ENCODE measurements at places on chromosomes 3 and 15.

- no peak for DNase-seq
Measured at GRCh38 chr3:5332270-5332956, 144.9 kb downstream of the EDEM1 start.

GRCh38 chr15:49045751-49046219 lies 461 bp downstream of the SECISBP2L start:
- DNase-seq, result peak; percentile 27

DNA sequence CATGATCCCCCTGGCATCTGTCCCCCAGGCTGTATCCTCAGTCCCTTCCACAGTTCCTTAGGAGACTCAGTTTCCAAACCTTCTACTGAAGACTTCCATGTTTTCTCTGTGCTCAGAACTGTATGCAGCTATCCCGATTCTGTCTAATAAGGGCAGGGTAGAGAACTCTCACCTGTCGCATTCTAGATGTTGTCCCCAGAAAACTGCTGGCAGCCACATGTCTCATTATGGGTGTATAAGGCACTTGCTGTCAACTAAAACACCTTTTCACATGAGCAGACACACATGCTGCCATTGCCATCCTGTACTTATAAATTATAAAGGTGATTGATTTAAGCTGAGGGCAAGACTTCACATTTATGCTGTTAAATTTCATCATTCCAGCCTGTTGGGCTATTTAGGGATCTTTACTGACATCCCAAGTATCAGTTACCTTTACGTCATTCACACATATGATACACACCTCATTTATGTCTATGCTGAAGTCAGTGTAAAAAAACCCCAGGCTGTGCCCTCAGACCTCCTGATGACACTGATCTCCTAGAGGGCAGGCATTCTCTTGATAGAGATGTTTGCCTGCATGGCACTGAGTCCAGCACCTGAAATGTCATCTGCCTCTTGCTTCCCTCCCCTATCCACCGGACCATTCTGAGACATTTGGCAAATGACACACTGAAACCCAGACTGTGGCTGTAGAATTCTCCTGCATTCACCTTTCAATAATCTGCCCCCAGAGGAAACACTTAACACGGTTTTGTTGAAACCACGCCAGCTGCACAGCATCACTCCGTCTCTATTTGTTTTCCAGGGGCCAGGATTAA lies 35.8 kb downstream of the BTD start:
- no peak for DNase-seq

- DNase-seq, result no peak
Measured at GRCh38 chr15:80639168-80639555, 55.9 kb upstream of the ABHD17C start.

- no peak for DNase-seq
Measured at GRCh38 chr3:24683633-24684384, 189.2 kb upstream of the THRB start.

- no peak for DNase-seq
Measured at GRCh38 chr3:175851541-175851940, 992.4 kb downstream of the NAALADL2 start.

DNA sequence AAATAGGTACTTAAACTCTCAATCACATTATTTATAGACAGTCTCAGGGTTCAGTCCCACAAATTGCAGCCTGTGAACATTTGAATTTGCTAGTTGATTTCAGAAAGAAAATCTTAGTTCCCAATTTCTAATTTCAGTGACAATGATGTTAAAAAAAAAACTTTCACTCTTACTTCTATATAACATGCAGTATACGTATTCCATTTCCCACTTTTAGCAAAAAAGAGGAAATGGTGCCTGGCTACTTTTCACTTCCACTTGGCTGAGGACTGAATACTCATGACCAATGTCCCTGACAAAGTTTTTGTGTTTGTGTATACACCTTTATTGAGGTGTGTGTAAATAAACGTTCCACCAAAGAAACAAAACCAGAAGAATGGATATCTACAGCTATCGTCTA lies 32.1 kb upstream of the XCR1 start:
- DNase-seq, result no peak

GRCh38 chr15:65054333-65055200 lies 9.4 kb downstream of the SLC51B start:
- peak; percentile 53 for DNase-seq

GRCh38 chr3:21509731-21510470 lies 241.1 kb downstream of the ZNF385D start:
- DNase-seq, result no peak

DNA sequence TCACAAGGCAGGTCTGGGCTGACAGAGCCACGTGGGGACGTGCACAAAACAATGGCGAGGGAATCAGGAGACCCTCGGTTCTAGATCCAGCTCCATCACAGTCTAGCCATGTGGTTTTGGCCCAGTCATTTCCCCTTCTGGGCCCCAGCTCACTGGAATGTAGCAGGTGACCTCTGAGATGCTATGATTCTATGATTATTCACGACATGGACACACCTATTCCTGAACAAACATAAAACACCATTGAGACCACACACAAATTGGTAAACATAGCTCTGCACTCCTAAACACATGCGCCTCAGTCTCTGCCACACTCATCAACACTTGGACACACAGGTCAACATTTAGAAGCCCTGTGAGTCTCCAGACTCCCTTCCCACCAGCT lies 9.0 kb downstream of the IGDCC4 start:
- no peak for DNase-seq

GRCh38 chr15:25689592-25689991 lies 173.5 kb downstream of the ATP10A start:
- DNase-seq, result no peak

DNA sequence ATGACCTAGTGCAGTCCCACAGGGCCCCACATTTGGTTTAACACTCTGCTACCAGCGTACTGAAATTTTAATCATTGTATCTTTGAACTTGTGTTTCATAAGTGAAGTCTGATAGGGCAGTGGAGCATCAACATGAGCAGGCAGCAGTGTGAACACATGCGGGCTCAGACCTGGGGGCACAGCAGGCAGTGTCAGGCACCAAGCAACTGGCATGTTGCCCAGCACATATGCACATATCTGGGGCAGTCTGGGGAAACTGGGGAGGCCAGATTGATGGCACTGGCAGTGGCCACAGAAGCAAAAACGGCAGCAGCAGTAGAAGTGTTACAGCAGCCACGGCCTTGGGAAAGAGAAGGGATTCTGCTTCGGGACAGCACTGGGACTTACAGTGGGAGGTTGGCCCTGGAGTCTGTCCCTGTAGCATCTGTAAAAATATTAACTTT lies 353.9 kb upstream of the KCNMB2 start:
- no peak for DNase-seq

DNA sequence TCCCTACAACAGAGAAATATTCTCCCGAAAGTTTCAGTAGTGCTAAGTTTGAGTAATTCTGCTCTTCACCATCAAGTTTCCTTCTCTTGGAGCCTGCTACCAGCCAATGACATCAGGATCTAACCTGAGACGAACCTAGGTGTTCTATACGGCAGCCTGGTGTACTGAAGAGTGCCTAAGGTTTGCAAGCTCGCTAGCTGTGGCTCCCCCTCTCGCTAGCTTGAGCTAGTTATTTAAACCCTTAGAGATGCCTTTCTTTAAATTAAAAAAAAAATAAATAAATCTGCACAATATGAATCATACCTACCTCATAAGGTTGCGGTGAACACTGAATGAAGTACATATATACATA lies 1.4 kb upstream of the COL8A1 start:
- no peak for DNase-seq

- DNase-seq, result no peak
Measured at GRCh38 chr3:112651516-112651915, 10.6 kb upstream of the CCDC80 start.

DNA sequence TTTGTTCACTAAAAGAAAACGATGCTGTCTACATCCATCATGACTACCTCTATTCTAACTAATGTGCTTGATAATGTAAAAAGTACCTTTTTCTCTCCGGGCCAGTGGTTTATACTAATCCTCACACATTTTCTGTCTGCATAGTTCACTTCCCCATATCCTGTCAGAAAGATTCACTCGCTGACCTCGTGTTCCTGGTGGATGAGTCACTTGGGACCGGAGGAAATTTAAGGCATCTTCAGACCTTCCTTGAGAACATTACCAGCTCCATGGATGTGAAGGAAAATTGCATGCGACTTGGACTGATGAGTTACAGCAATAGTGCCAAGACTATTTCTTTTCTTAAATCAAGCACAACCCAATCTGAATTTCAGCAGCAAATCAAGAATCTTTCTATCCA lies 33.8 kb downstream of the COL6A5 start:
- no peak for DNase-seq

DNA sequence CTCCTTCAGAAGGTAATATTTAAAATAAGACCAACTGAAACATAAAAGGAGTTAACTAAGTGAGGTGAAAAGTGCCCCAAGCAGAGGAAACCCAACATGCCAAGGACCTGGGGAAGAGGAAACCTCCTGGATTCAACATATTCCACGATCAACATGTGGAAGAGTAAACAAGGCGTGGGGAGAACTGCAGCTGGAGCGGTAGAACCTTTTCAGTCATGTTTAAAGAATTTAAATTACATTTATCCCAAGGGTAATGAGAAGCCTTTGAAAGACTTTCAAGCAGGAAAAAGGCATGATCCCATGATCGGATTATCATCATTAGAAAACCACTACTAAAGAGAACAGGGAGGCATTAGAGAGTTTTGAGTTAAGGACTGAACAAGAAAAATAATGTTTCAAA lies 330.7 kb downstream of the FHIT start:
- no peak for DNase-seq

DNA sequence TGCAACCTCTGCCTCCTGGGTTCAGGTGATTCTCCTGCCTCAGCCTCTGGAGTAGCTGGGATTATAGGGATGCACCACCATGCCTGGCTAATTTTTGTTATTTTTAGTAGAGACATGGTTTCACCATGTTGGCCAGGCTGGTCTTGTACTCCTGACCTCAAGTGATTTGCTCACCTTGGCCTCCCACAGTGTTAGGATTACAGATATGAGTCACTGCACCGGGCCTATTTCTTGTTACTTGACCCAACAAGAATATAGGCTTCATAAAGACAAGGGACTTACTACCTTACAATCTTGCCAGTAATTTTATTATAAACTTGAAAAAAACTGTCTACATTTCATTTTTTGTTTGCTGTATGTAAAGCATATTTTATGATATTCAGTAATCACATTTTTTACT lies 21.4 kb upstream of the ZBTB47 start:
- no peak for DNase-seq

DNA sequence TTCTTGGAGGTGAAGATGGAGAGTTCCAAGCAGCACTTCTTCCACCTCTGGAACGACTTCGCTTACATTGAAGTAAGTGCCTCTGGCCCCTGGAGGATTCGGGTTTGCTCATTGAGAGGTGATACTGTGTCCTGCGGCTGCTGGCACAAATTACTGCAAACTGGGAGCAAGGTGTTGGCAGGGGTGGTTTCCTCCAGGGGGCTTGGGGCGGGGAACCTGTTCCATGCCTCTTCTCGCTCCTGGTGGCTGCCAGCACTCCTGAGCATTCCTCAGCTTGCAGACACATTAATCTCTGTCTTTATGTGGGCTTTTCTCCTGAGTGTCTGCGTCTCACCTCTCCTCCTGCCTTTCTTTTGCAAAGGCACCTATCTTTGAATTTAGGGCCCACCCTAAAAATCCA lies 47.4 kb downstream of the MESD start:
- DNase-seq, result no peak

GRCh38 chr3:47006145-47006651 lies 26.7 kb downstream of the NBEAL2 start:
- DNase-seq, result no peak

DNA sequence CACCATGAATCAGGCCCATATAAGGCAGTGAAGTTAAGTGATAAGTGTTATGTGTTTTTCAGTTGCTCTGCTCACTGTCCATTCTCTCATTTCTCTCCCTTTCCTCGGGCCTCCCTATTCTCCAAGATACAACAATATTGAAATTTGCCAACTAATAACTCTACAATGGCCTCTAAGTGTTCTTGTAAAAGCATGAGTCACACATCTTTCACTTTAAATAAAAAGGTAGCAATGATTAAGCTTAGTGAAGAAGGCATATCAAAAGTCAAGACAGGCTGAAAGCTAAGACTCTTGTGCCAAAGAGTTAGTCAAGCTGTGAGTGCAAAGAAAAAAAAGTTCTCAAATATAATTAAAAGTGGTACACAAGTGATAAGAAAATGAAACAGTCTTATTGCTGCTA lies 675.4 kb downstream of the OTOL1 start:
- no peak for DNase-seq

GRCh38 chr3:3586843-3587646 lies 212.2 kb upstream of the LRRN1 start:
- no peak for DNase-seq

DNA sequence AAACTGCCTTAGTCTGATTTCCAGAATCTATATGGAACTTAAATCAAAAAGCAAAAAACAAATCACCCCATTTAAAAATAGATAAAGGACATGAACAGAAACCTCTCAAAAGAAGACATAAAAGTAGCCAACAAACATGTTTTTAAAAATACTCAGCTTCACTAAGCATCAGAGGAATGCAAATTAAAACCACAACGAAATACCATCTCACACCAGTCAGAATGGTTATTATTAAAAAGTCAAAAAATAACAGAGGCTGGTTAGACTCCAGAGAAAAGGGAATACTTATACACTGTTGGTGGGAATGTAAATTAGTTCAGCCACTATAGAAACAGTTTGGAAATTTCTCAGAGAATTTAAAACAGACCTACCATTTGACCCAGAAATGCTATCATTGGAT lies 367.9 kb downstream of the ZIC4 start:
- DNase-seq, result no peak

- no peak for DNase-seq
Measured at GRCh38 chr15:71549697-71550096, 260.7 kb upstream of the NR2E3 start.

- DNase-seq, result no peak
Measured at GRCh38 chr3:196227121-196227561, 10.8 kb downstream of the SLC51A start.

DNA sequence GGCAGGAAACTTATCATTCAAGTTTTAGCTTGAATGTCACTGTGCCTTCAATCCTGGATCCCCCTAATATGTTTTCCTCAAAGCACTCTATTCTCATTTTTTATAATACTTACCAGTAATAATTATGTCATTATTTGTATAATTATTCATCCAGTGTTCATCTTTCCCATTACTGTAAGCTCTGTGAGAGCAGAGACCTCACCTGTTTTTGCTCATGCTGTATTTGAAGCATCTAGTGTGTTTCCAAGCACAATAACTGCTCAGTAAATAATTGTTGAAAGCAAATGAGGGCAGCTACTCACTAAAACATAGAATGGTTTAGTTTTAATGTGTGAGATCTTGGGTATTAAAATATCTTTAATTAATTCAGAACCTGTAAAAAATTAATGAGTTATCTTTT lies 36.9 kb upstream of the KPNA4 start:
- DNase-seq, result no peak
